ENCODE measurements at places on chromosomes 3 and 15.
A peak's percentile ranks its signal among the peaks of the same experiment; 100 is the strongest.

DNA sequence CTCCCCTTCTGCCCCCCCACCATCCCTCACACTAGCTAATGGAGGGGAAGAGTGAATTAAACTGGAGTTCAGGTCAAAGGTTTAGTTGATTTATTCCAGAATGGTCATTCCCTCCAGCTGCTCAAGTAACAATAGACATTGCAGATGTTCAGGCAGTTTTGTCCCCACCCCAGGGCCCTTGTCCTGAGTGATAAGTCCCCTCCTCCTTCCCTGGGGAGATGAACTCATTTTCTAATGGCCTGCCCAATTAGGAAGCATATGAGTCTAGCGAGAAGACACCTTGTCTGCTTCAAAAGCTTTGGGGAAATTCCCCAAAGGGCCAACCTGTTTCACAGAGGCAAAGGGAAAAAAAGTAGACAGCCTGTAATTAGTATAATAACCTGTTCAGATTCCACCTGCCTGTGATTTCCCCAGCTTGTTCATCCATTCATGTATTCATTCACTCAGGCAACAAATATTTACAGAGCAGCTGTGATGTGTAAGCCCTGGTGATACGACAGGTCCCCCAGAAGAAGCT is 165.3 kb downstream of the SHQ1 start:
- DNase-seq = no peak

DNA sequence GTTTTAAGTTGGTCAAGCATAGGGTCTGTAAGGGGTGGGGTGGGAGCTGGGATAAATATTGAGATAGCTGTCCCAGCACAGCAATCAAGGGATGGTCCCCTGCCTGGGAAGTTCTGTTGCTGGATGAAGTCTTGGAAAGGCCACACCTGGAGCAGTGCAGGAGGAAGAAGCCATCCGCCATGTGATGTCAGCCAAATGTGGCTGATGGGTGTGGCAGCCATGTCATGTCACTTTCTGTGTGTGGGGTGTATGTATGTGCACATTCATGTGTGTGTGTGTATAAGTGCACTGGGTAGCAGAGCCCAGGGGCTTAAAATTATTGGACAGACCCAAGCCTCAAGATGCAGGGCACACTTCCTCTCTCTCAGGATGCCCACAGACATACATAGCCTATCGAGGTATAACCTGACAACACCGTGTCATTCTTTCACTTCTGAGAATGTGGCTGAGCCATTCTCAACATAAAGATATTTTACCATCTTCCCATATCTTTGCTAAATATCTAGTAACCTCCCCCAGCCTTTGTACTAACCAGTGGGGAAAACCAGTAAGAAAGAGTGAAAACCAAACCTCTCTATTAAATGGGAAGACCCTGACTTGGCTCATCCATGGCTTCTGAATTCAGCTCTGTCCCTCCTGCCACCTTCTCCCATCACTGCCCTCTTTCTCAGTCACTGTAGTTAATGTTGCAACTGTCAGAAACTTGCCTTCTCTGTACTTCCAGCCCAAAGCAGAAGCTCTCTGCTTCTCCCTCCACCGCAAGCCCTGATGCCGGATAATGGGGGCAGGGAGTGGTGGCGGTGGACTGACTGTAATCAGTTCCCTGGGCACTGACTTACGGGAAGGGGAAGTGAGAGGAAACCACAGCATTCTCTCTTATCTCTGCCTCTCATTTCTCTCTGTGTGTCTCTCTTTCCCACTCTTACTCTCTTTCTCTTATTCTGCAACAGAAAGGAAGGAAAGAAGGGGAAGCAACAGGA is 11.2 kb downstream of the TNFSF10 start:
- peak; percentile 33 for DNase-seq

GRCh38 chr3:149160754-149161300 is 31.4 kb downstream of the HPS3 start:
- no peak for DNase-seq

DNA sequence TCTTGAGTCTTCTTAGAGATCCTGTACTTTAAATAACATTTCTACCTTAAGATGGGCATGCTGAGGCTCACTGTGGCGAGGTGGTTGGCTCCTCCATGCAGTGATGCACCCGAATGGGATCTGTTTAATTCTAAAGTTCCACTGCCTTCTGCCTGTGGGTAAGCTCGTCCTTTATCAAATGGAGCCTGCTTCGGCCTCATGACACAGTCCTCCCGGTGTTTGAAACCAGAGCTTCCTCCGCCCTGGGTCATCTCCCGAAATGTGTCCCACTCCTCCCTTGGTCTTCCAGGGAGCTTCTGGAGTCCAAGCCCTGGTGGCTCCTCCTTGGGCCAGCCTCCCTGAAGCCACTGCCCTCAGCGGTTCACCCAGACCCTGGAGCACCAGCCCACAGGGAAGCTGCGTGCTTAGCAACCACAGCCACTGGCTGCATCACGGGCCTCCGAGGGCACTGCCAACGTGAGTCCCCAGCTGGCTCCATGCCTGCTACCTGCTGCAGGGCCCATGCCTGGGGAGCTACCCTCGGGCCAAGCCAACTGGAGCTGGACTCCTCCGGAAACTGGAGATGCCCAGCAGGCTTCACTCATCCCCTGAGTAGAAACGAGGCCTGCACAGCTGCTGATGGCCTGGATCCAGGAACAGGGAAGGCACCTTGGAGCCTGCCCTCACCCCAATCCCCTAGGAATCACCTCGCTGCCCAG is 3.3 kb downstream of the RHCG start:
- no peak for DNase-seq

GRCh38 chr3:7602297-7602696 is 741.4 kb downstream of the GRM7 start:
- DNase-seq = no peak

- DNase-seq = no peak
These were observed 7.3 kb downstream of the MTMR10 start for GRCh38 chr15:30984118-30984517.

GRCh38 chr3:97089621-97090020 is 275.2 kb downstream of the EPHA6 start:
- no peak for DNase-seq

DNA sequence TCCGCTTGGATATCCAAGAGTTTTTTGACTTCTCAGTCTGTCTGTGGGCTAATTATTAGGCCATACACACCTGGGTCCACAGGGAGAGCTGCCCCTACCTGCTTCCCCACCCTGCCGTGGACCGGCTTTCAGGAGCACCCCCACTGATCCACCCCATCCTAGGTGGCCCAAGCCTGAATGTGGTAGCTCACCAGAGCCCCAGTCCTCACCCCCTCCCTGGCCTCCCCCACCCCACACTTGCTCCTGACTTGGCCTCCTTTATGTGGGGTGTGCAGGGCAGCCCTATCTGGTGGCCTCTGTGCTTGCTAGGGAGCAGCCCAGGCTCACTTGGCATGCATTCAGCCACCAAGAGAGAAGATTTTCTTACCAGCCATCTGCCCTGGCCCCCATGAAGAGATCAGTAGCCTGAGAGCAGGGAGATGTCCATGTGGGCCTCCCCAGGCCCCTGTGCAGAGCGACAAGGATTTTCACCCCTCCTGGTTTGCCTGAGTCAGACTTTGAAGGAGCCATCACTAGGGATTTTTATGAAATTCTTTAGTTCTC is 11.2 kb downstream of the LRRK1 start:
- DNase-seq = no peak

DNA sequence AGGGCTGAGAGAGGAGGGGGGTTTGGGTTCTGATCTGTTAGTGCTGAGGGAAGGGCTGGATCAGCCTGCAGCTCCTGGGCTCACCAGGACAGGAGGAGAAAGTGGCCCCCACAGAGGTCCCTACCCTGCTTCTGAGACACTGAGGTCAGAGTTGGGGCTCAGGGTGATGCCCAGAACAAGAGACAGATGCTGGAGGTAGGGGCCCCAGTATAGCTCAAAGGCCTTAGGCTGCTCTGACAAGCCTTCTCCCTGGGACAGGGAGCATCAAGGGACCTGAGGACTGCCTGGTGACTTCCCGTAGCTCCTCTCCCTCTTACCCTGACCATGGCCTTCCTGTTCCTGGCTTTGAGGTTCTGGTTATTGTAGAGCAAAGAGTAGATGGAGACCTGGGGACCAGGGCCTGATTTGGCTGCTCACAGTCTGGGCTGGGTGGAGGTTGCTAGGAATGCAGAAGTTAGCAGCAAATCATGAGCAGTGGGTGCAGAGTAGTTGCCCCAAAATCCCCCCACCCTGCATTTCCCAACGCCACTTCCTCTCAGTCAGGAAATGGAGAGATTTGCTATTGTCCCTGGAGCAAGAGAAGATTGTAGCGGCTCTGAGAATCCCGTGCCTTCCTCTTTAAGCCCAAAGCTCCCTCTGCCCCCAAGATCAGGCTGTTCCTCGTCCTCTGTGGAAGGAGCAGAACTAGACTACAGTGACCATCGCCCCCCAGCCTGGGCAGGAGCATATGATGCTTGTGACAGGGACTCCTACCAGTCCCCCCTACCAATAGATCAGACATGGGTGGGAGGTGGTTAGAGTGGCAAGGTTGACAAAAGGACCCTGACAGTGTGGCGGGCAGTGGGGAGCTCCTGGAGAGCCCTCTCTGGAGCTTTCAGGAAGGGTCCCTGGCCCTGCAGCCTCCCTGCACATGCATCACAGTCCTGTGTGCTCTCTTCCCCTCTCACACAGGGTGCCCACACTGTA is 47.4 kb upstream of the SEC22A start:
- DNase-seq = no peak

DNA sequence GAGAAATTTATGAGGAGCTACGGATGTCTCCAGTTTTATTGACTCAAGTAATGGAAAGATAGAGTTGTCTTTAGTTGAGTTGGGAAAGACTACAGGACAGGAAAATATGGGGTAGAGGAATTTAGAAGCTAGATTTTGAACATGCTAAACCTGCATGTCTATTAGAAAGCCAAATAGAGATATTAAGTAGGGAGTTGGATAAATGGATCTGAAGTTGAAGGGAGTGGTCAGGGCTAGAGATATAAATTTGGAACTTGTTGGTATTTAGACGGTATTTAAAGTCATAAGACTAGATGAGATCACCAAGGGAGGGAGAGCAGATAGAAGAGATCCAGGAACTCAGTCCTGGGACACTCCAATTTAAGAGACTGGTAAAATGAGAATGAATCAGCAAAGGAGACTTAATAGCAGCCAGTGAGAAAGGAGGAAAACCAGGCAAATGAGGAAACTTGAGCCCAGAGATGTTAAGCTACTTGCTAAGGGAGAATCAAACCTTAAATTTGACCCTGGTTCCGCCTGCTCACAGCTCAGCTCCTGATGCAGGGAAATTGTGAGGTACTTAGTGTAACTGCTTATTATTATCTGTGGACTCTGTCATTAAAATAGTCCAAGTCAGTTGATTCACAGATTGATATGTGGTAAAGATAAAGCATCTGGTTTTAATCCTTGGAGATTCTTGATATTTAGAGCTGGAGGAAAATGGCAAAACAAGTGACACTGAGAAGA is 35.8 kb downstream of the ABI3BP start:
- no peak for DNase-seq

GRCh38 chr3:147360646-147361453 is 45.5 kb downstream of the ZIC4 start:
- DNase-seq = no peak

DNA sequence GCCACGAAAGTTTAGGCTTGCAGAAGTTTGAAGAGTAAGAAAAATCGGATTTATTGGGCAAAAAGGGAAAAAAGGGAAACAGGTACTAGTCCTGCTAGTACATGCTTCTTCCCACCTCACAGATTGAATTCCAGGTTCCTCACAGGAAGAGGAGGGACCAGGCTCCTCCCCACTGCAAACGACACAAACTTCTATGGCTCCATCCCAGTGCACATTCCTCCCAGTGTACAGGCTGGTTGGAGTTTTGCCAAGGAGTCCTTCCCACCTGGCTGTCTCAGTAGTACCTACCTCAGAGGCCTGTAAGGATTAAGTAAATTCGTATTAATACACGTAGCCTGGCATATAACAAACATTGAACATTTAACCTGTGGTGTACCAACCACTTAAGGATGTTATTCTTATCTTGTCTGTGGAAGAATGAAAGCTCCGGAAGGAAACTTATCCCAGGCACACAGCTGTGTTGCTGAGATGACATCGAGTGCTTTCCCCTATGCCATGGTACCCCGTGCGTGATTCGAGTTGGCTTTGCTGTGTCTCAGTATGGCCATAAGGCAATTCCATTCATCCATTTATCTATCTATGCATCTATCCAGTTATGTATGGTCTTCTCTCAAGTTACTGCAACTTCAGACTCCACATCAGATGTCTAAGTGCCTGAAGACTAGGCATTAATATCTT is 294.3 kb downstream of the LRTM1 start:
- DNase-seq = no peak

DNA sequence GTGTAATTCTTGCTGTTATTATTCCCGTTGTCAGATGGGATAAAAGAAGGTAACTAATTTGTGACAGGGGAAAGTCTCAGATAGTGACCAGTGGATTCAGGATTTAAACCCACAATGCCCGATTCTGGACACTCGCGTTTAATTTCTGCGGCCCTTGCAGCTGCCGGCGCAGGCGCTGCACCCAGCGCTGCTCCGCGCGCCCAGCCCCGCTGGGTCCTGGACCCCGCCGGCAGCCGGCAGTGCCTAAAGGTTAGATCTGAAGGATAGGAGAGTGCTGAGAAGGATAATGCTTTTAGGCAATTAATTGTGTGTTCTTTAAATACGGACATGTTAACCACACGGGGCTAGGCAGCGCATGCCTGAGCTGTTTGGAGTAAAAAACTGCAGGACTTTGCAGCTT is 3.6 kb upstream of the MKRN3 start:
- no peak for DNase-seq

GRCh38 chr3:186526256-186526606 is 17.9 kb downstream of the CRYGS start:
- DNase-seq = no peak

GRCh38 chr3:104040896-104041295 is 1325.8 kb upstream of the ALCAM start:
- no peak for DNase-seq

DNA sequence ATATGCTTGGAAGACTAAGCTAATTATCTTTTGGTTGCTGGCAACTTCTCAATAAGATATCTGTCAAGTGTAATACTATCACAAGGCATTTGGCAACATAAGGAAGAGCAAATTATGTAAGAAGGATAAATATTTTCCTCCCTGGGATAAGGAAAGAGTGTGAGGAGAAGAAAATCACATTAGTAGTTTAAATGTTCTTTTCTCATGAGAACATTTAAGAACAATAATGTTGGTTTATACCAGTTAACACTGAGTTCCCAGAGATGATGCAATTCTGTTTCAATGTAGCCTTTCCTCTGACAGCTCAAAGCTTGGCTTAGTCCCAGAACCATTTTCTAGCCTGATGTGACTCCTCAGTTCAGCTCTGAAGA is 66.1 kb upstream of the NPHP3 start:
- no peak for DNase-seq

GRCh38 chr3:101867511-101867910 is 18.2 kb downstream of the NFKBIZ start:
- DNase-seq = no peak

GRCh38 chr15:57112178-57112577 is 193.7 kb downstream of the TCF12 start:
- no peak for DNase-seq
